ENCODE measurements at places on chromosomes 11 and 22.

DNA sequence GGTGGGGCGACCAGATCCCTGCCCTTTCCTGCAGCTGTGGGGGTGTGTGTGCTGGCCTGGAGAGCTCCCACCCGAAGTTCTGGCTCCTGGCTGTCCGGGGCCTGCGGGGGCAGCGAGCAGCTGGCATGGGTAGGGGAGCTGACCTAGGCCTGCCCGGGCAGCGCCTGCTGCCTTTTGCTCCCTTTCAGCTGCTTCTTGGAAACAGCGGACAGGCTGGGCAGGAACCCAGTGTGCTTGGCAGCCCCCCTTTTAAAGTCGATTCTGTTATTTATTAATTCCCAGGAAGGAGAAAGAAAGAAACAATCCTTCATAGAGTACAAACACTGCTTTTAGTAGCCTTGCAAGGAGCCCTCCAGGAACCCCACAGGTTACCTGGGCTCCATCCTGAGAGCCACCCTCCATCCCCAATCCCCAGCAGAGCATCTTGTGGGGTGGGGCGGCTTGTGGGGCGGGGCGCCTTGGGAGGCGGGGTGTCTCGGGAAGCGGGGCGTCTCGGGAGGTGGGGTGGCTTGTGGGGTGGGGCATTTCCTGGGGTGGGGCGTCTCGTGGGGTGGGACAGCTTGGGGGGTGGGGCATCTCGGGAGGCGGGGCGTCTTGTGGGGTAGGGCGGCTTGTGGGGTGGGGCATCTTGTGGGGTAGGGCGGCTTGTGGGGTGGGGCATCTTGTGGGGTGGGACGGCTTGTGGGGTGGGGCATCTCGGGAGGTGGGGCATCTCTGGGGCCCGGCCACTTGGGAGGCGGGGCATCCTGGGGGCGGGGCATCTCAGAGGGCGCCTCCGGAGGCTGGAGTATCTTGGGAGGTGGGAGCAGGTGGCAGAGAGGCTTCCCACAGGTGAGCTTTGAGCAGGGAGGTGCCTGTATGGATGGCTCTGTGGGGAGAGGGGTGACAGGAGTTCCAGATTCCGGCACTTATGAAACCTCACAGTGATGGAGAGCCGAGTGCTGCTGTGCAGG lies 7.0 kb downstream of the CD81 start:
- DNase-seq = no peak

GRCh38 chr22:36773935-36774334 lies 2.0 kb downstream of the IFT27 start:
- no peak for DNase-seq

DNA sequence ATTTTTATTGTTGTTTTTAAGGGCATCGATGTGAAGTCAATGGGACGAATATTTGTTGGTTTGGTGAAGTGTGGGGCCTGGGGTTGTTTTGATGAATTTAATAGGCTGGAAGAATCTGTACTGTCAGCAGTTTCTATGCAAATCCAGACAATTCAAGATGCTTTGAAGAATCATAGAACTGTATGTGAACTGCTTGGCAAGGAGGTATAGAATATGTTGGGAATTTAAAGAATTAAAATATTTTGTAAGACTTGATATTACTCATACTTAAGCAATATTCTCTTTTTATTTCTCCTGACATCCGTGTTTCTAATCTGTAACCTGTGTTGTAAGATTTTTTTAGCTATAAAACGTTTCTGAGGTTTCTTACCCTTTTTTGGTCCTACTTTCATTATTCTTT lies 61.6 kb downstream of the DYNC2H1 start:
- no peak for DNase-seq

- no peak for DNase-seq
Observed at GRCh38 chr11:44943118-44943517, 7.6 kb downstream of the TP53I11 start.

- DNase-seq = no peak
Observed at GRCh38 chr11:87493516-87493915, 455.8 kb downstream of the TMEM135 start.

DNA sequence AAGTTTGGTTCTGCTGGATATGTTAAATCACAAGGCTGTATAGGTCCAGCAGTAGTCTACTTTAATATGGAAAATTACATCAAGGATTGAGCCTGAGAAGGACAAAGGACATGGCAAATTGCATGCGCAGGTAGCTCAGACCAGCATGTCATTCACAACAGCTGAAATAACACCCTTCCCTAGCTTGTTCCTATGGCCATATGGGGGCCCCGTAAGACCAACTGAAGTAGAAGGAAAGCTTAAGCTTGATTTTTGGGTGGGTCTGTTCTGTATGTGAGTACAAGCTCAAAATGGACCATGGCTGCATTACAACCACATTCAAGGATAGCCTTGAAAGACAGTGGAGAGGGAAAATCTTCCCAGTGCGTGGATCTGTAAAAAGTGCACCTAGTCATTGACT lies 20.6 kb upstream of the PDE3B start:
- DNase-seq = no peak

Data from HTR-8/SVneo (cell line).